Tibial artery (tissue), 4 donors: ENCODE measurements at places on chromosomes 11 and 22.

DNA sequence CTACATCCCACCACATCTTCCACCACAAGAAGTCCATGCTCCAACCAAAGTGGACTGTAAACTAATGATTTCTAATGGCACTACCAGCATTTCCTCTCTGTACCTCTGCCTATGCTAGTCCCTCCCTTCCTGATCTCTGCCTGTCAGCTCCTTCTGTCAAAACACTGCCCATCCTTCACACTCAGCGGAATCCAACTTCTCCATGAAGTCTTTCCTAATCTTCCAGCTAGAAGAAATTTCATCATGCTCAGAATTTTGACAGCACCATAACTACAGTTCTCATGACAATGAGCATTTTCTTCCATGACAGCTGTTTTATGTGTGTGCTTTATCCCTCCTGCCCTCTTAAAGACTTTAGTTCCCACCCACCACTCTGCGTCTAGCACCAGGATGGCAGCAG is 111.4 kb downstream of the SERGEF start:
- H3K4me1 ChIP-seq: peaks cover 5% of the 10 kb centered on the region
- DNase-seq: no peak
- no peaks in the 10 kb centered on the region for H3K36me3 ChIP-seq
- H3K27me3 ChIP-seq: no peaks in the 10 kb centered on the region
- H3K4me3 ChIP-seq: no peak overlapping the region

- H3K36me3 ChIP-seq: no peaks in the 10 kb centered on the region
- no peaks in the 10 kb centered on the region for H3K27me3 ChIP-seq
- DNase-seq: no peak
- no peak overlapping the region for H3K27ac ChIP-seq
Observed at GRCh38 chr11:132064987-132065620, 694.7 kb downstream of the NTM start.

DNA sequence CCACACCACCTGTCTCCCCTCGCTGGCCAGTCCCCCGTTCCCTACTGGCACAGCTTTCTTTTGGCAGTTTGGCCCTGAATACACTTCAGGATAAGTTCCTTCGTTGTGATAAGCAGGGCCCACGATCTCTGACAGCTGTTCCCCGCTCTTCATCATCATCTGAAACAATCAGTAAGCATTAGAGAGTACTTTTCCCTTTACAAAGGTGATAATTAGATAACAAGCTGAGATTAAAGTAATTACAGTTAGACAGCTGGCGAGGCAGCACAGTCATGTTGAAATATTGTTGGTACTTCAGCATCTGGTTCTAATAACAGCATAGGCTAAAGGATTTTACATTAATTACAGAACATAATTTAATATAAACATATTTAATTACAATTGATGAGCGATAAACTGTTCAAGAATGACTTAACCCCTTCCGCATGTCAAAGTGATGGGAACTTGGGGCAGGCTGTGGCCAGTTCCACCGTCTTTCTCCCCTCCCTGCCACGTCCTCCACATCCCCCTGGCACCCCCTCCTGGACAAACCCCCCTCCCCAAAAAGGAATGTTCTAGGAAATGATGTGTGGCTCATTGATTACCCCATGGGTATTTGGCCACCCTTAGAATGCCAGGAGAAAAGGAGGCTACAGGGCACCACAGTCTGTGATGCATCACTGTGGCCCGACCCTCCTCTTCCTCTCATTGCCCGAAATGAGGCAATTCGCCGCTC is 134.9 kb downstream of the RCN1 start:
- no peak for DNase-seq
- no peak overlapping the region for H3K4me3 ChIP-seq
- no peaks in the 10 kb centered on the region for H3K4me1 ChIP-seq
- H3K27ac ChIP-seq: no peak overlapping the region
- H3K36me3 ChIP-seq: no peaks in the 10 kb centered on the region

DNA sequence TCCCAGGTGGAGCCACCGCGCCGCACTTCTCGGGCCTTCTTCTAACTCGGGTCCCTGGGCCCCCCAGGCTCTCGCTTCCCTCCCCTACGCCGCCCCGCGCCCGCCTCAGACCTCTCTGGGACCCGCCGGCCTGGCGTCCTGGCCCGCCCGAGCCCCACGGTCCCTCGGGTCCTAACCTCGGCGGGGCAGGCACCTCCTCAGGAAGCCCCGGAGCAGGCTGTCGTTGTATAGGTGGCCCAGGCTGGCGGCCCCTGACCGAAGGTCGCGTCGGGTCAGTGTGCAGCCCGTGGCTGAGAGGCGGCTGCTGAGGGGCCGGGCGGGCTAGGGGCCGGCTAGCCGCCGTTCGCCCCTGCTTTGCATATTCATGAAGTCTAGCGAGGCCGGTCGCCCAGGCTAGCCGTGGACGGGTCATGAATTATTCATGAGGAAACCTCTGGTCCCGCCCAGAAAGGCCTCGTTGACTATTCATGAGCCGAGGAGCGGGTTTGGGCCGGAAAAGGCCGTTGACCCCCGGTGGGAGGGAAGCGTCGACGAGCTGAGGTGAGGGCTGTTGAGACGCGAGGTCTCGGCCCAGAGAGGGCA is at the start of gene HORMAD2:
Gene HORMAD2 (plus strand): TSS at position 513 of the 582 bp plus-strand sequence. CDS start 13,489 bp downstream, outside the sequence.
- H3K4me1 ChIP-seq: no peaks in the 10 kb centered on the region
- no peak for DNase-seq
- H3K36me3 ChIP-seq: no peaks in the 10 kb centered on the region

DNA sequence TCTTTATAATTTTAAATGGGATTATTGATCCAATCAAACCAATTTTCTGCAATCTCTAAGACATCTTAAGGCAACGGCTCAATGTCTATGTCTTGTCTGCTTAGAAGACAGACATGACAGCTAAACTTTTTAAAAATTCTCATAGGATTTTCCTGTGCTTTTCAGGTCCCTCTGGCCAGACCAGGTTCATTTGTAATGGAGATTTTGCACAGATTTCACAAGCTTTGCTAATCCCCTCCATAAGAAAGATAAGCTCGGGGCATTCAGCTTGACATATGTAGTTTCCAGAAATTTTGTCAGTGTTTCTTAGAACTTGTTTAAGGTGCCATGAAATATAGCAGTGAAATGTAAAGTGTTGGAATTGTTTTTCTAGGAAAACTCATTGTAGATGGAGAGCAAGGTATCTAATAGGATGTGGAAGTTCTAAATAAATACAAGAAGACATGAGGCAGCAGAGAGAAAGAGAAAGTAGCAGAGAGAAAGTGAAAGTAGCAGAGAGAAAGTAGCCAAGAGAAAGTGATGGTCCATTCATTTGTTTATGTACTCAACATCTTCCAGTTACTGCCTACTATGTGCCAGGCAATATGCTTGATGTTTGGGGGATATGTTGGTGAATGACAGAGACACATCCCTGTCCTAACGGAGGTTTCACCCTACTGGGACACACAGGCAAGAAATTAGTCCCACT is 219.1 kb upstream of the ARHGAP42 start:
- no peak for DNase-seq
- no peak overlapping the region for H3K27ac ChIP-seq
- no peaks in the 10 kb centered on the region for H3K36me3 ChIP-seq
- no peaks in the 10 kb centered on the region for H3K27me3 ChIP-seq
- no peaks in the 10 kb centered on the region for H3K4me1 ChIP-seq
- H3K4me3 ChIP-seq: no peak overlapping the region

- no peak overlapping the region for H3K27ac ChIP-seq
- H3K4me1 ChIP-seq: peaks cover 11% of the 10 kb centered on the region
- H3K27me3 ChIP-seq: no peaks in the 10 kb centered on the region
- H3K36me3 ChIP-seq: no peaks in the 10 kb centered on the region
Observed at GRCh38 chr11:81963018-81963417, 770.6 kb downstream of the FAM181B start.

- H3K4me3 ChIP-seq: no peak overlapping the region
- H3K4me1 ChIP-seq: no peaks in the 10 kb centered on the region
- no peaks in the 10 kb centered on the region for H3K27me3 ChIP-seq
- H3K27ac ChIP-seq: no peak overlapping the region
Observed at GRCh38 chr11:94700622-94701021, 67.5 kb upstream of the AMOTL1 start.

- DNase-seq: no peak
- H3K4me1 ChIP-seq: peaks cover 7% of the 10 kb centered on the region
- H3K27ac ChIP-seq: no peak overlapping the region
- H3K27me3 ChIP-seq: no peaks in the 10 kb centered on the region
Observed at GRCh38 chr22:32841175-32841574, 39.7 kb downstream of the TIMP3 start.

- H3K27ac ChIP-seq: no peak overlapping the region
- H3K4me3 ChIP-seq: no peak overlapping the region
- no peaks in the 10 kb centered on the region for H3K36me3 ChIP-seq
- no peaks in the 10 kb centered on the region for H3K27me3 ChIP-seq
- H3K4me1 ChIP-seq: peaks cover 5% of the 10 kb centered on the region
Observed at GRCh38 chr11:44840521-44841251, 110.0 kb downstream of the TP53I11 start.

GRCh38 chr22:40603088-40603605 is 33.4 kb downstream of the MRTFA start:
- H3K27me3 ChIP-seq: no peaks in the 10 kb centered on the region
- no peak for DNase-seq
- H3K36me3 ChIP-seq: no peaks in the 10 kb centered on the region
- H3K4me1 ChIP-seq: peaks cover 54% of the 10 kb centered on the region

- no peak overlapping the region for H3K27ac ChIP-seq
- no peaks in the 10 kb centered on the region for H3K4me1 ChIP-seq
- H3K36me3 ChIP-seq: peaks cover 25% of the 10 kb centered on the region
- DNase-seq: no peak
Observed at GRCh38 chr22:19206287-19206686, 27.8 kb upstream of the SLC25A1 start.

GRCh38 chr22:24529898-24530297 is 25.0 kb downstream of the GUCD1 start:
- no peaks in the 10 kb centered on the region for H3K27me3 ChIP-seq
- DNase-seq: no peak
- H3K4me3 ChIP-seq: no peak overlapping the region

GRCh38 chr22:47177334-47177815 is 414.9 kb downstream of the TBC1D22A start:
- H3K4me3 ChIP-seq: no peak overlapping the region
- no peaks in the 10 kb centered on the region for H3K4me1 ChIP-seq
- H3K36me3 ChIP-seq: peaks cover 21% of the 10 kb centered on the region
- no peak for DNase-seq

GRCh38 chr11:62725646-62726045 is 1.6 kb downstream of the HNRNPUL2 start:
- no peak for DNase-seq
- H3K27me3 ChIP-seq: no peaks in the 10 kb centered on the region
- H3K36me3 ChIP-seq: peaks cover 34% of the 10 kb centered on the region
- H3K27ac ChIP-seq: peak overlapping the region; percentile 88
- H3K4me3 ChIP-seq: peak overlapping the region; percentile 85
- H3K4me1 ChIP-seq: no peaks in the 10 kb centered on the region

DNA sequence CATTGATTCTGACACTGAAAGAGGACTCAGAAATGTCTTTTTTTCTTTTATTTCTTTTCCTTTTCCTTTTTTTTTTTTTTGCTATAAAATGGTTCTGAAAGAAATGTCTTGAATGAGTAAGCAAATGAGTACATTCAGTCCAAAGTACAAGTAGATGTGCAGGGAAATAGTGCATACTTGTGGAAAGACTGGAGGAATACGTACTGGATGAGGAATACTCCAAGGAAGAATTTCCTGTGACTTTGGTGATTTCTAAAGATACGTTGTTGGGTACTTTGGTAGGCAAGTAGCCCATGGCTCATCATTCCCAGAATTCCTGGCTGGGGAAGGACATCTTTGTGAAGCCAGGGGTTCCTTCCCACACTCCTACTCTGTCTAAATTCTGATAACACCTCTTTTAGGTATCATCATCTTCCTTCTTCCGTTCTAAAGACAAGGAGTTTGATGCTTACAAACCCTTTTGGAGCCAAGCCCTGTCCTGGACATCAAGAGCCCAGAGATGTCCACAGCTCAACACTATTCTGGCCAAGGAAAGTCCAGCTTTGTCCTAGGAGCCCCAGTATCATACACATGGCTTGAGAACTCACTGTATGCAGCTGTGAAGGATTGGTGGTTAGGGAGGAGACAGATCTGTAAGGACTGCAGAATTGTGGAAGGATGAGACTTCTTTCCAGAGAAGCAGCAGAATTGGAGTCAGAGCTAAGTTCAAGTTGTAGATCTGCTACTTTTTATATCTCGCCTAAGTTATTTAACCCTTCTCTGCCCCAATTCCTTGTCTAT is 4.8 kb upstream of the NUP98 start:
- no peak overlapping the region for H3K27ac ChIP-seq
- H3K36me3 ChIP-seq: no peaks in the 10 kb centered on the region
- peaks cover 3% of the 10 kb centered on the region for H3K4me1 ChIP-seq
- no peaks in the 10 kb centered on the region for H3K27me3 ChIP-seq
- DNase-seq: no peak

DNA sequence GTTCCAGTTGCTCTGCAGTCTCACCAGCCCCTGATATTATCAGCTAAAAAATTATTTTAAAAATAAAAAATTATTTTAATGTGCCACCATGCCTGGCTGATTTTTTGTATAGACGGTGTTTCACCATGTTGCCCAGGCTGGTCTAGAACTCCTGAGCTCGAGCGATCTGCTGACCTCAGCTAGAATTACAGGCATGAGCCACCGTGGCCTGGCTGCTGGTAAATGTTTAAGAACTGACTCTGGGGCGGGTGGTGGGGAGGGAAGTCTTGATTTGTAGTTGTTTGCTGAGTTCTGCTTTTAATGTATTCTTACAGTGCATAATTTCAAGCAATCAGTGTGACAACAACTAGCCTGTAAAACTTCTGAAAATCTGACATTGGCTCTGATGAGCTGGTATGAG is 120.9 kb upstream of the PLET1 start:
- H3K4me1 ChIP-seq: no peaks in the 10 kb centered on the region
- no peaks in the 10 kb centered on the region for H3K36me3 ChIP-seq
- no peaks in the 10 kb centered on the region for H3K27me3 ChIP-seq
- no peak overlapping the region for H3K27ac ChIP-seq
- no peak overlapping the region for H3K4me3 ChIP-seq

DNA sequence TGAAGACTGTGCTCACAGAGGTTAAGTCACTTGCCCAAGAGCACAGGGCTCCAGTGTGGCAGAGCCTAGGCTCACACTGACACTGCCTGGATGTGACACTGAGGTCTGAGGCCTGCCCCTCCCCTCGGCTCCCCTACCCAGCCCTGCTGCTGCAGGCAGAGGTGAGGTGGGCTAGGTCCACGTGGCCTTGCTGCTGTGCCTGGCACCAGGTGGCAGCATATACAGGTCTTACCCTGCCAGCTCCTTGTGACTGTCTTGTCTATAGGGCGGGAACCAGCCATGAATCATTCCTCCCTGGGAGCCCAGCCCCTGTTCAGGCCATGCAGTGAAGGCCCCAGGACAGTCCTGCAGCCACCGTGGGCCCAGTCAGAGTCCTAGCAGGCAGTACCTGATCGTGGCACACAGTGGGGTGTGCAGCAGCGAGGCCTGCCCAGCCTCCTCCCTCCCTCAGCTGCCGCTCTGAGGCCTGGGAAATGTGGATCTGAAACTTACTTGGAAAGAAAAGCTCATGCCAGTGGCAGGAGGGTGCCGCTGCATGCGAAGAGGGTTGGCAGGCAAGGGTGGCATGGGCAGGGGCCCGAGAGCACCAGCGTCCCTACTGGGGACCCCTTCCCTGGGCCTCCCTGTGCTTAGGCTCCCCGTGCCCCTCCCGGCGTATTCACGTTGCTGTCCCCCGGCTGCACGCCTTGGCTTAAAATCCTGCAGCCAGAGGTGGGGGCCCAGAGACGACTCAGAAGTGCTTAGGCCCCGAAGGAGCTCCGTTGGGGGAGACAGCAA is 1.2 kb upstream of the CERK start:
- peak overlapping the region; percentile 60 for H3K4me3 ChIP-seq
- H3K27me3 ChIP-seq: no peaks in the 10 kb centered on the region
- H3K27ac ChIP-seq: peak overlapping the region; percentile 92
- peak; percentile 44 for DNase-seq
